ENCODE measurements at places on chromosomes 7 and 10. TPM values are rescaled to one million over a fixed set of nuclear protein-coding genes. Genes with fewer than 3 reads are reported as not detected.

ERVW-1 gene
- not detected for total RNA-seq

COL13A1 gene
- total RNA-seq = not detected

CHST15 gene
- total RNA-seq = 2.2 TPM

TIAL1 gene
- 171 TPM for total RNA-seq

PDGFA gene
- 1.5 TPM for total RNA-seq

DNA sequence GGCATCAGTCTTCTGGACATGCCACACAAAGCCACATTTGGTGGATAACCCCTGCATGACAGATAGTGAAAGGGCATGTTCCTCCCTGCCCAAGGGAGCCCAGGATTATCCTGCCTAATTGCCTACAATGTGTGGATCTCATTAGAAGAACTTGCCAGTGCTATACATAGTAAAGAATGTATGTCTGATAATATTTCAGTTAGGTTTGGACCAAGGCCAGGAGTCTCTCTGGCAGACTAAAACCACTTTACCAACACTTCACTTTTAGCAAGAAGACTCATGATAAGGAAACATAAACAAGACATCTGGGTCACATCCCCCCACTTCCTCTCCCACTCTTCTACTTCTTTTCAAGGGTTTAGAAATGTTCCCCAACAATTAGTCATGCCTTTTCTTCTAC is 196.7 kb downstream of the MTERF1 start:
- H3K36me3 ChIP-seq = no peaks in the 10 kb centered on the region
- no peaks in the 10 kb centered on the region for H3K27me3 ChIP-seq
- no peak overlapping the region for H3K27ac ChIP-seq
- H3K4me3 ChIP-seq = no peak overlapping the region
- DNase-seq = no peak

DNA sequence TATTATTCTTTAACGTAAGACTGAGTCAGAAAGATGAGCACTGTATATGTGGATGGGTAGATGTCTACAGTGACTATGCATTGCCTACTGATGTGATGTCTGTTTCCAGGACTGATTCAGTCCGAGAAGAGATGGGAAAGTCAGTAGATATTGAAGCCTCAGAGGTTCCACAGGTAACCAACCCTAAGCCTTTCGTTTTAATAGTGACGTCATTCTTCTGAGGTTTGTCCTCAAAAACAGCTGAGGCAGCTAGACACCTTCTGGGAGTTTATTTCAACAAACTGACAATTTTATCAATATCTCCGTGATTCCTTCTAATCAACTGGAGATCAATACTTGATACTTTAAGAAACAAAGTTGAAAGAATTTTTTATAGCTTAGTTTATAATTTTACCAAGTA is 171.6 kb downstream of the LHFPL3 start:
- no peaks in the 10 kb centered on the region for H3K36me3 ChIP-seq
- no peak overlapping the region for H3K27ac ChIP-seq
- H3K4me1 ChIP-seq = no peaks in the 10 kb centered on the region
- H3K4me3 ChIP-seq = no peak overlapping the region
- no peak for DNase-seq

GRCh38 chr7:150479023-150479716 is 28.7 kb downstream of the GIMAP8 start:
- peak overlapping the region; percentile 35 for H3K4me3 ChIP-seq
- peaks cover 4% of the 10 kb centered on the region for H3K36me3 ChIP-seq
- no peaks in the 10 kb centered on the region for H3K27me3 ChIP-seq
- H3K4me1 ChIP-seq = peaks cover 81% of the 10 kb centered on the region
- peak; percentile 73 for DNase-seq
- peak overlapping the region; percentile 95 for H3K27ac ChIP-seq

DNA sequence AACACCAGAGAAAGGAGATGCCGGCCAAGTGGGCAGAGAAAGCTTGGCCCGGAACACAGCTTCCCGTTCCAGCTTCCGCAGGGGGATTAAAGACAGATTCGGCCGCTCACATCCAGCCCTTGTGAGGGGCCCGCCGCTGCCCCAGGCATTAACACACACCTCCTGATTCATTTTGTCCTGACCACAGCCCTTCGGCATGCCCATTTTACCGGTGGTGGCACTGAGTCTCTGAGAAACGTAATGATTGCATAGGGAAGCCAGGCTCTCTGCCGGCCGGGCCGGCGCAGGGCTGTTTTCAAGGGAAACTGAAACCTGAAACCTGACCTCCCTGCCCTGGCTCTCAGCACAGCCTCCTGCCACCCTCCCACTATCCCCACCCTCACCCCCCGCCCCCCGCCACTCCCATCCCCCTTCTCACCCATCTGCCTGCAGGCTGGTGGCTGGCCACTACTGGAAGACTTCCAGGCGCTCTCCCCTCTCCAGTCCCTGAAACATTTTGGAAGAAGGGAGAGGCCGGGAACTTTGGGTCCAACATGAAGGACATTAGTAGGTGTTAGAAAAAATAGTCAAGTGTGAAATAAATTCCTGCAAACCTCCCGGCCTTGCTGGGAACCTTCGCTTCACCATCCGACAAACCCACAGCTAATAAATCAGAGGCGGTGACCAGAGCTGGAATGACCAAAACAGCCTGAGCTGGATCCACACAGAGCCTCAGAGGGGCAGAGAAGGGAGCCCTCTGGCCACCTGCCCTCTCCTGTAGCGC is 83.5 kb upstream of the CUX1 start:
- DNase-seq = no peak
- no peaks in the 10 kb centered on the region for H3K27me3 ChIP-seq
- H3K4me3 ChIP-seq = no peak overlapping the region
- H3K36me3 ChIP-seq = no peaks in the 10 kb centered on the region

GRCh38 chr10:13560597-13560996 is 26.2 kb upstream of the PRPF18 start:
- H3K36me3 ChIP-seq = no peaks in the 10 kb centered on the region
- DNase-seq = no peak
- H3K27me3 ChIP-seq = no peaks in the 10 kb centered on the region
- no peak overlapping the region for H3K27ac ChIP-seq

DNA sequence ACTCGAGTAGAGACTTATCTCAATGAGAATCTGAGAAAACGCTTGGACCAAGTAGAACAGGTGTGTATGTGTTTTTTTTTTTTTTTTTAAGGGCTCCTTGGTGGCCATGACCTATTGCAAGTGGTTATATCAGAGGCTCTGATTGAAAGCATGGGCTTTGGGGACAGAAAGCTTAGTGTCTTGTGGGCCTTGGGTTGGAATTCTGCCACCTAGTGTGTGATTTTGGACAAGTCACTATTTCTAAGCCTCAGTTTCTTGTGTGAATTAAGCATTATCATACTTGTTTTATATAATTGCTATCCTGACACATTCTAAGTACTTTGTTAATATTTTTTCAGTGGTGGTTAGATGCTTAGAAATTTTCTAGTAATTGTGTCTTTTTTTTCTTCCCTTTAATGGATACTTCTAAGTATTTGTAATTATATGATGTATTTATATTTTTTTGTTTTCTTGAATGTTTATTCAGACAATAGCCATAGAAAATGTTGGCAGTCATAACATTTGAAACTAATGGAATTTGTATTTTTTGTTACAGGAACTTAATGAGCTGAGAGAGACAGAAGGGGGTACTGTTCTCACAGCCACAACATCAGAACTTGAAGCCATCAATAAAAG is 33.1 kb downstream of the SMC3 start:
- no peaks in the 10 kb centered on the region for H3K27me3 ChIP-seq
- DNase-seq = peak; percentile 32
- no peak overlapping the region for H3K4me3 ChIP-seq
- no peaks in the 10 kb centered on the region for H3K4me1 ChIP-seq

- no peaks in the 10 kb centered on the region for H3K4me1 ChIP-seq
- no peaks in the 10 kb centered on the region for H3K27me3 ChIP-seq
- DNase-seq = no peak
- no peak overlapping the region for H3K4me3 ChIP-seq
- no peaks in the 10 kb centered on the region for H3K36me3 ChIP-seq
- no peak overlapping the region for H3K27ac ChIP-seq
Measured at GRCh38 chr7:113289140-113289740, 170.9 kb upstream of the SMIM30 start.

DNA sequence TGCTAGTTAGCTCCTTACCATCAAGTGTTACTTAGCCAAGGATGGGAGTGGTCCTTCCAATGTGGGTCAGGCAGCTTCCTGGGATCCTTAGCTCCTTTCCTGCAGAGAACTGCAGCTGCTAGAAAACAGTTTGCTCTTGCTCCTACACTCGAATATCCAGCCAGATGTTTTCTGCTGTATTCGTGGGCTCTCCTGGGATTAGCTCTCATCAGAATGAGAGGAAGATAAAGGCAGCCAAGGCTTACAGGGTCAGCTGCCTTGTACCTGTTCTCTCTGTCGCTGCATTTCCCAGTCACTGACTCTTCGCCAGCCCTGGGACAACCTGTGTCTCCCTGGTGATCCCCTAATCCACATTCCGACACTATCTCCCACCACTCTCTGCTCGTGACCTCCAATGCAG is 29.0 kb downstream of the NEUROD6 start:
- no peak overlapping the region for H3K27ac ChIP-seq
- no peaks in the 10 kb centered on the region for H3K27me3 ChIP-seq
- no peaks in the 10 kb centered on the region for H3K4me1 ChIP-seq
- no peaks in the 10 kb centered on the region for H3K36me3 ChIP-seq

DNA sequence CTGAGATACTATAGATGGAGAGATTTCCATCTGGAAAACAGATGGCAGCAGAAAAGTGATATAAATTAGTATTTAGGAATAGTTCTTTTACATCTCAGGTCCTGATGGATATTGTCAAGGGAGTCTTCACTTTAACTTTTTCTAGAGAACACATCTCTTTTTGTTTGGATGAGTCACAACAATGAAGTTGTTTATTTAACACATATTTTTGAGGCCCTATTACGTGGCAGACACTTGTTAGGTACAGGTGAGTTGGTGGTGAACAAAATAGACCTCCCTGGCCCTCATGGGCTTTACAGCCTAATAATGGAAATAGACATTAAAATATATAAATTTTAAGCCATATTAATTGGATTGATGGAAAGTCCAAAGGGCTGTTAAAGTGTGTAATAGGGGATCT is 168.3 kb downstream of the VTI1A start:
- H3K4me1 ChIP-seq = no peaks in the 10 kb centered on the region
- no peaks in the 10 kb centered on the region for H3K27me3 ChIP-seq
- no peak for DNase-seq
- no peak overlapping the region for H3K27ac ChIP-seq
- no peak overlapping the region for H3K4me3 ChIP-seq
- no peaks in the 10 kb centered on the region for H3K36me3 ChIP-seq

DNA sequence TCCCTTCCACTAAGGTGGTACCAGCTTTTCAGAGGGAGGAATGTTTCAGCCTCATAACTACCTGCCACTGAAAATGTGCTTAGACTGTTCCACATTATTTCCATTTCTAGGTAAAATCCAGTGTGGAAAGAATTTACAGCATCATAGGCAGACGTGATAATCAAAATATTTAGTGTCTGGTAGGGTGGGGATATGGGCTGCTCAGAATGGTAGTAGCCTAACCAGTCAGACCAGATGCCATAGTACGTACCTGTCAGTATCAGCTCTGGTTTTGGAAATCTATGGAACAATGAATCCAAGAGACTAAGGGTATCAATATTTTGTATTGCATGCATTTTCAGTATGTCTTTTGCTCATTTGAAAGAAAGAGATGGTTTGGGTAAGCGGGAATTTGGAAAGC is 76.8 kb upstream of the APBB1IP start:
- H3K36me3 ChIP-seq = no peaks in the 10 kb centered on the region
- H3K27me3 ChIP-seq = no peaks in the 10 kb centered on the region
- H3K4me1 ChIP-seq = no peaks in the 10 kb centered on the region
- H3K4me3 ChIP-seq = no peak overlapping the region
- no peak overlapping the region for H3K27ac ChIP-seq
- DNase-seq = no peak

DNA sequence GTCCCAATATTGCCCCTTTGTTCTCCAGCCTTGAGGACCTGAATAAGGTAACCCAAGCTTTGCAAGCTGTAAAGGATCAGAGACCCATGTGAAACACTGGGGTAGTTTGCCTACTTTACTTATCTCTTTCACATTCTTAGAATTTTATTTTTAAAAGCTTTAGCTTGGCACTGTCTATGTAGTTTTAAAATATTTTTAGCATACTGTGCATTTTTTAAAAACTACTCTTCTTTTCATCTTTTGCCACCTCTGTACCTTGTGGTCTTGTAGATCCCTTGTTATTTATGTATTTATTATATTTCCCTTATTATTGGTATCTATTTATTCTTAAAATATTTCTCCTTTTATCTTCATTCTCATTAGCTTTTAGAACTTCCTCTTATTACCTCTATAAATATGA is 12.0 kb upstream of the PTPRZ1 start:
- no peaks in the 10 kb centered on the region for H3K27me3 ChIP-seq
- H3K4me3 ChIP-seq = no peak overlapping the region
- H3K36me3 ChIP-seq = no peaks in the 10 kb centered on the region
- H3K27ac ChIP-seq = no peak overlapping the region

- no peak overlapping the region for H3K4me3 ChIP-seq
- no peaks in the 10 kb centered on the region for H3K4me1 ChIP-seq
- no peaks in the 10 kb centered on the region for H3K36me3 ChIP-seq
- H3K27ac ChIP-seq = no peak overlapping the region
- no peak for DNase-seq
Measured at GRCh38 chr7:88942815-88943501, 147.4 kb upstream of the TEX47 start.

- H3K36me3 ChIP-seq = no peaks in the 10 kb centered on the region
- no peak overlapping the region for H3K4me3 ChIP-seq
- no peaks in the 10 kb centered on the region for H3K27me3 ChIP-seq
- no peak overlapping the region for H3K27ac ChIP-seq
- H3K4me1 ChIP-seq = no peaks in the 10 kb centered on the region
Measured at GRCh38 chr7:78134256-78134655, 335.7 kb downstream of the PHTF2 start.

- no peak for DNase-seq
- no peaks in the 10 kb centered on the region for H3K27me3 ChIP-seq
- H3K36me3 ChIP-seq = no peaks in the 10 kb centered on the region
- H3K27ac ChIP-seq = peak overlapping the region; percentile 87
- peaks cover 11% of the 10 kb centered on the region for H3K4me1 ChIP-seq
Measured at GRCh38 chr10:78301891-78302738, 268.5 kb downstream of the RPS24 start.

- no peak overlapping the region for H3K4me3 ChIP-seq
- H3K36me3 ChIP-seq = no peaks in the 10 kb centered on the region
- no peak overlapping the region for H3K27ac ChIP-seq
- no peaks in the 10 kb centered on the region for H3K4me1 ChIP-seq
- DNase-seq = no peak
- H3K27me3 ChIP-seq = no peaks in the 10 kb centered on the region
Measured at GRCh38 chr7:74271742-74272141, 17.5 kb upstream of the CLIP2 start.

DNA sequence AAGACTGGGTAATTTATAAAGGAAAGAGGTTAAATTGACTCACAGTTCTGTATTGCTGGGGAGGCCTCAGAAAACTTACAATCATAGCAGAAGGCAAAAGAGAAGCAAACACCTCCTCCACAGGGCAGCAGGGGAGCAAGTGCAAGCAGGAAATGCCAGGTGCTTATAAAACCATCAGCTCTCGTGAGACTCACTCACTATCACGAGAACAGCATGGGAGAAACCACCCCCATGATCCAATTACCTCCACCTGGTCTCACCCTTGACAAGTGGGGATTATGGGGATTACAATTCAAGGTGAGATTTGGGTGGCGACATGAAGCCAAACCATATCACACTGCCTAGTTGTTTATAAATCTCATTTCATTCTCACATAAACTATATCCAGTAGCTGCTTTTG is 28.0 kb upstream of the CPN1 start:
- no peak for DNase-seq
- no peak overlapping the region for H3K27ac ChIP-seq

GRCh38 chr10:4947635-4948596 is 15.3 kb upstream of the AKR1C1 start:
- no peaks in the 10 kb centered on the region for H3K4me1 ChIP-seq
- H3K27ac ChIP-seq = no peak overlapping the region
- H3K27me3 ChIP-seq = no peaks in the 10 kb centered on the region
- no peak overlapping the region for H3K4me3 ChIP-seq
- H3K36me3 ChIP-seq = no peaks in the 10 kb centered on the region

Measured in naive thymus-derived CD4-positive, alpha-beta T cell (primary cell).